SW 1271 (cell line): ENCODE measurements at places on chromosomes 3 and 15.

DNA sequence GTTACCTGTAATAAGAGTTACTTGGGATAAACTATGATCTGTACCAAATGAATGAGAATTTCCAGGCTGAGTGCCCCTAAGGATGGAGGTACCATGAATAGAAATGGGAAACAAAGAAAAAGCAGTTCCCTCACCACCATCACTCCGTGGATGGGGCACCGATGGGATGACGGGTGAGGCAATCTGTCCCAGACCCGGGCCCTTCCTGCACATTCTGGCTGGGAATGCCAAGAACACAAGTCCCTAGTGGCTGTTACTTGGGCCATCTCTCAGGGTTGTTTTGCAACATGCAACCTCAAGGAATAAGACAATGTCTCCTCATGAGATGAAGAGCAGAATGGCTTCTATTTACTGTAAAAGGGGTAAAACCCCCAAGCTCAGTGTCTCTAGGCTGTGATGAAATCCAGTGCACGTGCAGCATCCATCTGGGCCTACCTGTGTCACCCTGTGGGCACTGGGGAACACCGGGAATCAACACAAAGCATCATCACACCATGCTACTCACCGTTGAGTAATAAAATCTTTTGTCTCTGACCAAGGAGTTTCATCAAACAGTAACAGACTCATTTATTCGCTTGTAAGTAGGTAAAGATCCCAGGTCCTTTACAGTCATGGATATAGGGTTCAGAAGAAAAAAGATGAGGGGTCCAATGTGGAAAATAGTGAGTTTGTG is 22.3 kb downstream of the GNB4 start:
- DNase-seq: no peak

DNA sequence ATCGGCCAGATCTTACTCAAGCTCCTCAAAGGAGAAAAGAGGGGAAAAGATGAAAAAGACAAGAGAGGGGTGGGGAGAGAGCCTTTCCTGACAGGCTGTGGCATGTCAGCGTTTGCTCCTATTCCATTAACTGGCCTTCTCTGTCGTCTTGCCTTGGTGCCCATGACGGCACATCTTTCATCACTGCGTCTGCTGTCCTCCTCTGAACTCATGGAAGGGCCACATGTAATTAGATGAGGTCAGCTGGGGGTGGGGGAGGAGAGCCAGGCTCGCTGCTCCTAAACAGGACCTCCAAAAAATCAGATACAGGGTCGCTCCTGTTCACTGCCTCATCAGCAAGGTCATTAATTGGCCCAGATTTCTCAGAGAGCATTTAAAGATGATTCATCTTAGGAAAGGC is 49.7 kb downstream of the LRTM1 start:
- DNase-seq: no peak

- no peak for DNase-seq
These were observed 70.6 kb upstream of the CTSH start for GRCh38 chr15:79015416-79015815.

- no peak for DNase-seq
These were observed 2.3 kb upstream of the TMEM266 start for GRCh38 chr15:76057332-76058000.

- no peak for DNase-seq
These were observed 792 bp downstream of the TPRA1 start for GRCh38 chr3:127589600-127590281.
